K562 (cell line): ENCODE measurements at places on chromosomes 1 and 21. TPM values are rescaled to one million over a fixed set of nuclear protein-coding genes. Genes with fewer than 3 reads are reported as not detected.

Gene KIF26B
- 0.02 and 0.07 TPM in 2 replicates for total RNA-seq

Gene LAMTOR5
- 169 and 198 TPM in 2 replicates for total RNA-seq

Gene SPRR1B
- not detected in 2 replicates for total RNA-seq

Gene AZIN2
- 0.36 and 0.42 TPM in 2 replicates for total RNA-seq

Gene LAX1
- not detected in 2 replicates for total RNA-seq

Gene ADGRL4
- total RNA-seq: 0.11 TPM in 1 of 2 replicates, not detected in the other

Gene ELAVL4
- not detected in 2 replicates for total RNA-seq

Gene KRTAP20-4
- not detected in 2 replicates for total RNA-seq

Gene FAM167B
- not detected in 2 replicates for total RNA-seq

Gene FCRL3
- total RNA-seq: not detected in 2 replicates

Gene ROR1
- total RNA-seq: 0.02 and 0.07 TPM in 2 replicates

Gene ADAMTS4
- 1.5 and 3.7 TPM in 2 replicates for total RNA-seq

Gene SCAF4
- total RNA-seq: 52.2 and 55.7 TPM in 2 replicates

Gene NHLH2
- not detected in 2 replicates for total RNA-seq

Gene DIRAS3
- total RNA-seq: 31.6 and 37.0 TPM in 2 replicates

Gene PLA2G2F
- not detected in 2 replicates for total RNA-seq

Gene FLG2
- total RNA-seq: not detected in 2 replicates

Gene PM20D1
- not detected in 2 replicates for total RNA-seq

Gene LCE6A
- total RNA-seq: not detected in 2 replicates

Gene KCNN3
- total RNA-seq: 0.02 and 0.04 TPM in 2 replicates

Gene NUDT17
- 6.1 and 7.2 TPM in 2 replicates for total RNA-seq

Gene NTMT2
- total RNA-seq: not detected in 2 replicates

Gene AKR7A2
- 71.7 and 74.4 TPM in 2 replicates for total RNA-seq

Gene CNTN2
- total RNA-seq: not detected in 2 replicates

Gene HNRNPR
- total RNA-seq: 238 and 253 TPM in 2 replicates

Gene LCE2A
- not detected in 2 replicates for total RNA-seq

Gene DIO1
- total RNA-seq: not detected in 2 replicates

Gene WDR64
- total RNA-seq: not detected in 2 replicates

Gene PEX11B
- 18.9 and 21.2 TPM in 2 replicates for total RNA-seq

Gene UBE2U
- total RNA-seq: not detected in 2 replicates

Gene KCNH1
- total RNA-seq: not detected in 2 replicates

Gene OR2AK2
- not detected in 2 replicates for total RNA-seq

Gene IFI44
- total RNA-seq: 0.11 TPM in 1 of 2 replicates, not detected in the other

Gene NR5A2
- total RNA-seq: 0.25 and 0.33 TPM in 2 replicates

Gene PRDM15
- total RNA-seq: 7.6 and 9.2 TPM in 2 replicates

Gene COL6A1
- total RNA-seq: 1.2 and 1.3 TPM in 2 replicates

Gene ALDH4A1
- total RNA-seq: 29.2 and 31.4 TPM in 2 replicates

Gene FOXD3
- 0.29 and 0.38 TPM in 2 replicates for total RNA-seq
